ENCODE measurements at places on chromosomes 6 and 20. TPM values are rescaled to one million over a fixed set of nuclear protein-coding genes. Genes with fewer than 3 reads are reported as not detected.

GRCh38 chr20:20993372-20993771 lies 112.8 kb downstream of the LINC00237 start:
- H3K36me3 ChIP-seq, result no peaks in the 10 kb centered on the region
- no peaks in the 10 kb centered on the region for H3K4me1 ChIP-seq
- DNase-seq, result no peak
- H3K4me3 ChIP-seq, result no peak overlapping the region
- H3K27ac ChIP-seq, result no peak overlapping the region

- H3K4me1 ChIP-seq, result no peaks in the 10 kb centered on the region
- H3K27ac ChIP-seq, result no peak overlapping the region
- peaks cover 42% of the 10 kb centered on the region for H3K36me3 ChIP-seq
- H3K27me3 ChIP-seq, result no peaks in the 10 kb centered on the region
- DNase-seq, result no peak
- no peak overlapping the region for H3K4me3 ChIP-seq
Measured at GRCh38 chr20:23387118-23387443, 25.1 kb downstream of the GZF1 start.

GRCh38 chr20:4263036-4263435 lies 247.7 kb upstream of the RNF24 start:
- no peak for DNase-seq
- no peaks in the 10 kb centered on the region for H3K36me3 ChIP-seq
- no peaks in the 10 kb centered on the region for H3K4me1 ChIP-seq
- H3K4me3 ChIP-seq, result no peak overlapping the region
- H3K27me3 ChIP-seq, result peaks cover 44% of the 10 kb centered on the region

RFX6 gene
- total RNA-seq, result not detected

DNA sequence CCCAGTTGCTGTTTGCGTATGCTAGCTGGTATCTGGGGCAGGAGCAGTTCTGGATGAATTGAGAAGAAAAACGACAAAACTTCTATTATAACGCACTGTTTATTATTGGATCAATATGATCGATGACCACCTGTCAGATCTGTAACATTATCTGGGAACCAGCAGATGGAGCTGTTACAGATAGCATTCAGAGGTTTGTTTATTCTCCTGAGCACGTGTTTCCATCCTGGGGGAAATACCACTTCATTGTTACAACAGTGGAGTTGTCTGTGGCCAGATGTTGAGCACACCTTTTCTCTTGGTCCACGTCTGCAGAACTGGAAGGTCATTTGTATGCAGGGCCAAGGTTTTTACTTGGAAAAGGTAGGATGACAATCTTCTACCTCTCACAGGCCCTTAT lies 16.0 kb upstream of the NKX2-2 start:
- H3K27ac ChIP-seq, result no peak overlapping the region
- no peaks in the 10 kb centered on the region for H3K36me3 ChIP-seq
- no peaks in the 10 kb centered on the region for H3K4me1 ChIP-seq

ULBP2 gene
- 13.9 TPM for total RNA-seq

DNA sequence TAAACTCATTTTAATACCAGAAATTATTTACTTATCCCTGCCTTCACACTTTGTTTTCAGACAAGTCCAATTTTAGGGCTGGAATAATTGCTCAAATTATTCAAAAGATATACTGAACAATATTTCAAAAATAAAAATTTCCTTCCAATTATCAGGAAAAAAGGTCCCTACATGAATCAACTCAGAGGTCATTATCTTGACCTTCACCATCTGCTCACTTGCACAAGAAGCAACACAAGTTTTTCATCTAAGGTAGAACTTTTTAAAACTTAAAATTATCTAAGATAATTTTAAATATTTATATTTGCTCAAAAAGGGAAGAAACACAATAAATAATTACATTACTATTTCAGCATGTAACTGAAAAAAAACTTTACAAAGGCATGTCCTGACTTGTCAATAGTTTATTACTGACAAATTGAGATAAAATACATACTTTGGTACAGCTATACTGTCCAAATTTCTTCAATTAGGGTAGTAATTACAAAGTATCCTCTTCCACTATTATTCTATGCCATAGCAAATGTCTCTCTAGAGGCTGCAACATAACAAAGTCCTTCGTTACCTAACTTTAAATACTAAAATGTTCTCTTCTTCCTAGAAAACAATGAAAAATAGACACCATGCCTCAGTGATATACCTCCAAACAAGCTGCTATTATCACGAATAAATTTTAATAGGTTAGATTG lies 2.4 kb downstream of the CEP85L start:
- H3K27me3 ChIP-seq, result no peaks in the 10 kb centered on the region
- H3K4me1 ChIP-seq, result peaks cover 28% of the 10 kb centered on the region
- peaks cover 2% of the 10 kb centered on the region for H3K36me3 ChIP-seq
- H3K4me3 ChIP-seq, result peak overlapping the region; percentile 85

DNA sequence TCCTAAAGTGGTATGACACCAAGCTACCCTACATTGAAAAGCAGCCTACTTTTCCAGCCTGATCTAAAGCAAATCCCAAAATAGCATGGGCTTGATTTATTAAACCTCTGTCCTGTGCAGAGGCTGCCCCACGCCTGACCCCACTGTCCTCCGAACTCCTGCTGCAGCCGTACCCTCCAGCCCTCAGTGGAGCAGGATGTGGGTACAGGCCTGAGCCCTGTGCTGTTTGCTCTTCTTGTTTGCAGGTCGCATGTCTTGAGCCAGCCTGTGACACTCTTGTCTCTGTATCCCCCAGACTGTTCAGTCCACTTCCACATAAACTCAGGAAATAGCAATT lies 61.2 kb downstream of the RPP40 start:
- peak overlapping the region; percentile 90 for H3K27ac ChIP-seq
- H3K36me3 ChIP-seq, result peaks cover 8% of the 10 kb centered on the region
- no peak for DNase-seq
- H3K27me3 ChIP-seq, result no peaks in the 10 kb centered on the region
- H3K4me1 ChIP-seq, result peaks cover 26% of the 10 kb centered on the region

DNA sequence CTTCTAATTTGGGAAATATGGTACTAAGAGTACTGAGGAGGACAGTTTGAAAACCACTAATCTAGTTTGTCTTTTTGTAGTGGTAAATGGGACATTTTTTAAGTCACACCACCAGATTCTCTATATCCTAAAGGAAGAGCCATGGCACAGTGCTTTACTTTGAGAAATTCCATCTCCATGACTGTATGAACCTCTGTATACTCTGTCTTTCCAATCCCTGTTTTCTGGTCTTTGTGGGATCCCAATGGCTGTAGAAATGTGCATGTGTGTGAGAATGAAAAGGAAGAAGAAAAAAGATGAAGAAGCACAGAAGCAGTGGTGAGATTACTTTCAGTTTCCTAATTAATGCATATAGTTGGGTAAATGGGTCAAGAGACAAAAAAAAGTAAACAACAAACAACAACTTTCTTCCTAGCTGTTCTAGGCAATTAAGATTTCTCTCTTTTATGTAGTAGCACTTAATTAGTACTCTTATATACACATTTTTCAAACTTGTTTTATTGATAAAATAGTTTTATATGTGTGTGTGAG lies 141.2 kb upstream of the HCRTR2 start:
- H3K4me1 ChIP-seq, result peaks cover 3% of the 10 kb centered on the region
- no peak for DNase-seq
- no peak overlapping the region for H3K27ac ChIP-seq

- H3K4me3 ChIP-seq, result no peak overlapping the region
- no peaks in the 10 kb centered on the region for H3K27me3 ChIP-seq
- no peak for DNase-seq
- H3K27ac ChIP-seq, result no peak overlapping the region
Measured at GRCh38 chr20:35271904-35272303, 6.0 kb downstream of the MMP24OS start.

RAET1L gene
- not detected for total RNA-seq

BMP6 gene
- total RNA-seq, result not detected

- no peak overlapping the region for H3K4me3 ChIP-seq
- no peaks in the 10 kb centered on the region for H3K27me3 ChIP-seq
- H3K27ac ChIP-seq, result peak overlapping the region; percentile 52
- H3K36me3 ChIP-seq, result peaks cover 7% of the 10 kb centered on the region
- peaks cover 54% of the 10 kb centered on the region for H3K4me1 ChIP-seq
Measured at GRCh38 chr20:33840160-33840559, 29.0 kb downstream of the CHMP4B start.

- no peaks in the 10 kb centered on the region for H3K36me3 ChIP-seq
- peaks cover 10% of the 10 kb centered on the region for H3K27me3 ChIP-seq
- H3K4me3 ChIP-seq, result no peak overlapping the region
Measured at GRCh38 chr20:60477958-60478357, 519.7 kb downstream of the CDH26 start.

GRCh38 chr20:54337144-54337543 lies 129.3 kb downstream of the PFDN4 start:
- H3K27ac ChIP-seq, result no peak overlapping the region
- H3K4me3 ChIP-seq, result no peak overlapping the region

GRCh38 chr6:78578430-78578829 lies 288.9 kb upstream of the IRAK1BP1 start:
- H3K36me3 ChIP-seq, result no peaks in the 10 kb centered on the region
- H3K27ac ChIP-seq, result no peak overlapping the region
- H3K4me3 ChIP-seq, result no peak overlapping the region
- no peaks in the 10 kb centered on the region for H3K4me1 ChIP-seq
- no peaks in the 10 kb centered on the region for H3K27me3 ChIP-seq

DNA sequence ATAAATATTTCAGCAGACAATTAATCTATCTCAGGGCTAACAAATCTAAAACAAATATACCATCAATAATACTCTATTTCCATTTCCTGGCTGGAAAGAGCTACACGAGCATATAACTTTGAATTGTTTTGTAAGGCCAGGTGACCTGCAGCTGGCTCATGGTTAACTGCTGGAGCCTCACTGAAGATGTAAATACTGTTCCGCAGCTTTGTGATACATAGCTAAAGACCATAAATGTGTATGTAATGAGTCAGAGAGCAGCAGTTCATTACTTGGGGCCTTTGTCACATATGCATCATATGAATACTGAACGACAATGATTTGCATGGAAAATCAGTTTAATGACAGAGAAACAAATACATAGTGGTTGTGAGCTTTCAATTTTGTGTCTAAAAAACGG lies 109.4 kb upstream of the CCN2 start:
- peak overlapping the region; percentile 32 for H3K27ac ChIP-seq
- DNase-seq, result no peak
- H3K36me3 ChIP-seq, result peaks cover 5% of the 10 kb centered on the region

GRCh38 chr6:29924731-29925130 lies 17.6 kb upstream of the HLA-A start:
- no peak overlapping the region for H3K27ac ChIP-seq
- no peak for DNase-seq
- peaks cover 24% of the 10 kb centered on the region for H3K27me3 ChIP-seq
- H3K36me3 ChIP-seq, result peaks cover 2% of the 10 kb centered on the region

DNA sequence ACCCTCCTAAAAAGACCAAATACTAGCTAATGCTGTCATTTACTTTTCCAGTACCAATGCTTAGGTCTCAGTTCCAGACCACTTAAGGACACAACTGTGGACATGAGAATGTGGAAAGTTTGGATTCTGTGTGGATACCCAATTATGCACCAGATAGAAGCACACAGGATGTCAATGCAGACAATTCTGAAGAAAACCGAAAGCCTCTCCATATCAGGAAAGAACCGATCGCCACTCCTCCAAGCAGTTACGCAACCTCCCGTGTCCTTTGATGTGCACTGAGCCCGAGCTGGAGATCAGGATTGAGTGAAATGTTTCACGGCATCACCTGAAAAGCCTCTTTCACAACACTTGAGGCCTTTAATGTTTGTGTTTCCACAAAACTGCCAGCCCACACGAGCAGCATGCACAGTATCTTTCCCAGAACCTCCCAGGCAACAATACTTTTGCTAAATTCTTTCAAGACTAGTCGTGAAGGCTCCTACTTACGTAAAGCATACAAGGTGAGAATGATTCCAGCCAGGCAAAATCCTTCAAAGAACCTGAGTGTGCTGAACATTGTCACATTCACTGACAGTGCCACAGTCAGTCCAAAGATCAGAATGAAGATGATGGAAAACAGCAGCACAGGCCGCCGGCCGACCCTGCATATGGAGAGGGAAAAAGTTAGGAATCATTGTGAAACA lies 47.0 kb downstream of the SLC22A23 start:
- H3K4me1 ChIP-seq, result peaks cover 28% of the 10 kb centered on the region
- H3K27me3 ChIP-seq, result no peaks in the 10 kb centered on the region

FERMT1 gene
- total RNA-seq, result 2.1 TPM

DNA sequence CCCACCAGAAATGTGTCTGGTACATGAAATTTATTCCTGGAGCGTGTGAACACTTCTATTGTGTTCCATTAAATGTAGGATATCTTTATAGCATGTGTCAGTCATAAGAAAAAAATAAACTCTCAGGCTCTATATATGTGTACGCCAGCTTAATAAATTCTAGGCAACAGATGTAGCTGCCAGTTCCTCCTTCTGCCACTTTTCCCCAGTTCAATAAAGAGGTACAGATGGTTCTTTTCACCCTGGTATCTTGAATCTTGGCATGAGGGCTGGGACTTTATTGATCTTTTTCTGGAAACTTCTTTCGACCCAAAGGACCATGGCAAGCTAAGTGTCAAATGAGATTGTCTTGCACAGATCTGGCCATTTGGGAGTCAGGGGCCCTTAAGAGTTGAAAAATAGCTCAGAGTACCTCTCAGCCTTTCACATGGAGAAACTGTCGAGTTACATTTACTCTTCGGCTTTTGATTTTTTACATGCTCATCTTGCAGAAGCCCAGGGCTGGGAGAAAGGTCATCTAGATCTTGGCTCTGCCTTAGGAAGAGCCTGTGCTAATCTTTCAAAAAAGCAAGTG lies 240.9 kb downstream of the DOK5 start:
- no peaks in the 10 kb centered on the region for H3K4me1 ChIP-seq
- DNase-seq, result no peak
- H3K4me3 ChIP-seq, result no peak overlapping the region
- H3K27me3 ChIP-seq, result peaks cover 2% of the 10 kb centered on the region
- H3K27ac ChIP-seq, result no peak overlapping the region
- no peaks in the 10 kb centered on the region for H3K36me3 ChIP-seq

SMIM29 gene
- total RNA-seq, result 15.5 TPM

DNA sequence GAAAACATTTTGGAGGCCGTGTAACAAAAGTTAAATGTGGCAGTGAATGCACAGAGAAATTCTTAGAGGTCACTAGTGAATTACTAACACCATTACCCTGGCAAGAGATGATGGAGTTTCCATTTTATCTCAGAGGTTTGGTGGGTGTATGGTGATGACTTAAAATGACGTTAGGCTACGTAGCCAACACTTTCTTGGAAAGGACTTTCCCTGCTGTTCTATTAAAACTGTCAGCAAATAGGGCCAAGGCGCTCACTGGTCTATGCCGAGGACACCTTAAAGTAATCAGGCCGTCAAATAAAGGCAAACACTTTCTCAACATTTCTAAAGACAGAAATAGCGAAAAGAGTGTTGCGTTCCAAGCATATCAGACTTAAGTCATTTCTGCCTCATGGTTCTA lies 160.8 kb downstream of the GMPR start:
- H3K27ac ChIP-seq, result peak overlapping the region; percentile 84
- H3K27me3 ChIP-seq, result no peaks in the 10 kb centered on the region
- no peak for DNase-seq
- peaks cover 3% of the 10 kb centered on the region for H3K36me3 ChIP-seq

DNA sequence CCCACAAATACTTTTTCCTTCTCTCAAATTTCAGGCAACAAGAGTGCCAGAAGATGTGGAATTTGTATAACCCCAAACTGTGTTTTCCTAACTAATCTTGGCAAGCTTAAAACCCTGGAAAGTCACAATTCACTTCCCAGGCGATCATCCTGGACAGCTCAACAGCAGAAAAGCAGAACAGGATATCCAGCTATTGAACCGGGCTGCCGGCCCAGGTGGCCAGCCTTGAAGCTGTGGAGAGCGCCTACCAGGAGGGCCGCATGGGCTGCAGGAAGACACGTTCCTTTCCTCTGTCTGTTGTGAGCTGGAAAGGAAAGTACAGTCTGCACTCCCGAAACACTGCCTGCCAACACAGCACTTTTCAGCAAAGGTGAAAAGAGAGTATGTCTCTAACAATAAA lies 719.7 kb upstream of the MARCKS start:
- peak; percentile 51 for DNase-seq
- peaks cover 18% of the 10 kb centered on the region for H3K4me1 ChIP-seq
- H3K4me3 ChIP-seq, result peak overlapping the region; percentile 16
- no peaks in the 10 kb centered on the region for H3K36me3 ChIP-seq
- peak overlapping the region; percentile 79 for H3K27ac ChIP-seq

Data from chondrocyte (in vitro differentiated cells).